ENCODE measurements at places on chromosomes 16 and 17.

DNA sequence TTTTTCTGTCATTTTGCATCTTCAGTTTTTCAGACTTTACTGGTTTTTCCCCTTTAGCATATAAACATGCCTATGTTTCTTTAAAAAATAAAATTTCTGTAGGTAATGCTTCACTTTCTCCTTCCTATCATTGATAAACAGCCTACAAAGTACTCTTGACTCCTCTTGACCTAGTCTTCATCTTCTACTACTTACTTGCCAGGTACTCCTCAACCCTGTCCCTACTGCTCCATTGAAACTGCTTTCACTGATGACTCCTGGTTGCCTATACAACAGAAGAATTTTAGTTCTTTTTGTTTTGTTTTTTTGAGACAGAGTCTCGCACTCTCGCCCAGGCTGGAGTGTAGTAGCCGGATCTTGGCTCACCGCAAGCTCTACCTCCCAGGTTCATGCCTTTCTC is 7.0 kb downstream of the DDX42 start:
- DNase-seq, result no peak

DNA sequence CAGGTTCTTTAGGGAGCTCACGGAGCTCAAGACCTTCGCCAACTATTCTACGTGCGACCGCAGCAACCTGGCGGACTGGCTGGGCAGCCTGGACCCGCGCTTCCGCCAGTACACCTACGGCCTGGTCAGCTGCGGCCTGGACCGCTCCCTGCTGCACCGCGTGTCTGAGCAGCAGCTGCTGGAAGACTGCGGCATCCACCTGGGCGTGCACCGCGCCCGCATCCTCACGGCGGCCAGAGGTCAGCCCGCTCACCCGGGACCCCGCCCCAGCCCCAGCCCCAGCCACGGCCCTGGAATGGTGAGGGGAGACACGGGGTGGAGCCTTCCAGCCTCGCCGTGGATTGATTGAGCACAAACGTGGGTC is 13.5 kb downstream of the SARM1 start:
- no peak for DNase-seq

DNA sequence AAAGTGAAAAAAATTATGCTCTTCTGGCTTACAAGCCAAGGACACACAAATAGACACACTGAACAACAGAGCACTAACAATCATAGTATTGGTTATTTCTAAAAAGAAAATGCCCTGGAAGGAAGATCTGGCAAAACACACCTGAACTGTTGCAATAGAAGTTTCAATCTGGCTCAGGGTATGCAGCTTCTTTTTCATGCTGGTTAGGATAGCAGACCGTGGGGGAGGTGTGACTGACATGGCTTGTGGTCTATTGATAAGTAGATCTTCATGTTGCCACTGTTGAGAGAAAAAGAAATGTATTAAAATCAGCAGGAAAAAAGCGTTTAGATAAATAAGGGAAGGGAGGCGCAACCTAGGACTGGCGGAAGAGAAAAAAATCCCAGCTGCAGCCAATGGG is 26.5 kb upstream of the ARL6IP1 start:
- DNase-seq, result no peak

- DNase-seq, result no peak
Measured at GRCh38 chr17:61593426-61593825, 2.4 kb upstream of the NACA2 start.

GRCh38 chr16:89722392-89723278 is 1.3 kb downstream of the ZNF276 start:
- DNase-seq, result no peak

DNA sequence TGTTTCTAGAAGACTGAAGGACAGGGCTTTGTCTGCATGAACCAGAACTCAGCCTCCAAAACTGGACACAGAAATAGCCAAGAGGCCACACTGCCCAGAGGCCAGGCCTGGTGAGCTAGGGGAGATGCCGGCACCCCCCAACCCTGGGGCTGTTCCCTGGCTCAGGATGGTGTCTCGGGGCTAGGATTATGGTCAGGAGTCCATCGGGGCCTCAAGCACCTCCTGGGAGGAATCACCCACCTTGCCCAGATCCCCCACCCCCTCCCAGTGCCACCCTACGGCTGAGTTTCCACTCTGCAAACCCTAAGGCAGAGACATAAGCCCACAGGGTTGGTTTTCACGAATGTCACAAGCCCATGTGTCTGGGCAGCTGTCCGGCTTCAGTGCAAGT is 37.2 kb downstream of the SLC7A5 start:
- DNase-seq, result no peak

- DNase-seq, result no peak
Measured at GRCh38 chr16:67216612-67217490, 10.1 kb upstream of the TMEM208 start.

GRCh38 chr16:17605784-17606183 is 135.0 kb upstream of the XYLT1 start:
- no peak for DNase-seq

DNA sequence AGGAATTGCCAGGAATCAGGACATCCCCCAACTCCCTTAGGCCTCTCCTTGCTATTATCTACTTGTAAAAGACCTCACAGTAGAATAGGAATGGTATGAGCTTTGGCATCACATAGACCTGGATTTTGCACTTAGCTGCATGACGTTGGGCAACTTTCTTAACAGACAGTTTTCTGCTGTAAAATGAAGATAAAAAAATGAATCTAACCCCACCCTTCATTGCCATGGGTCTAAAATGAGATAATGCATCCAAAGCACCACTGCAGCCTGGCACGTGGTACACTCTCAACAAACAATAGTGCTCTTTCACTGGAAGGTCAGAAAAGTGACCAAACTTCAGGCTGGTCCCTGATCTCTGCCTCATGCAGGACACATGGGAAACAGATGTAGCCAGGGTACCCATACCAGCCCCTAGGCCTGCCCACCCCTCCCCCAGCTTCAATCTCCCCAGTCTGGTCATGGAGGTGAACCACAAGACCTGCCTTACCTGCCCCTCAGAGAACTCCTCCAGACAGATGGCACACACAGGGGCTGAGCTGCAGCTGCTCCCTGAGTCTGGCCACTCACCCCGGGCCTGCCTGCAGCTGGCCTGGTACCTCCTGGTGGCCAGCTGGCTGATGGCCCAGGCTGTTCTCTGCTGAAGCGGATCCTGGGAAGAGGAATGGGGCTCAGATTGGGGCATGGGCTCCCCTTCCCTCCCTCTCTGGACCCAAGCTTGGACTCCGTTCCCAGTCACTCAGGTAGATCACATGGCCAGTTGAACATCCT is 8.5 kb upstream of the SUPT4H1 start:
- no peak for DNase-seq

- no peak for DNase-seq
Measured at GRCh38 chr16:54324716-54325115, 38.1 kb upstream of the IRX3 start.

- no peak for DNase-seq
Measured at GRCh38 chr17:6536566-6537065, 19.7 kb downstream of the PITPNM3 start.

GRCh38 chr17:17605729-17606088 is 14.2 kb upstream of the PEMT start:
- DNase-seq, result no peak

DNA sequence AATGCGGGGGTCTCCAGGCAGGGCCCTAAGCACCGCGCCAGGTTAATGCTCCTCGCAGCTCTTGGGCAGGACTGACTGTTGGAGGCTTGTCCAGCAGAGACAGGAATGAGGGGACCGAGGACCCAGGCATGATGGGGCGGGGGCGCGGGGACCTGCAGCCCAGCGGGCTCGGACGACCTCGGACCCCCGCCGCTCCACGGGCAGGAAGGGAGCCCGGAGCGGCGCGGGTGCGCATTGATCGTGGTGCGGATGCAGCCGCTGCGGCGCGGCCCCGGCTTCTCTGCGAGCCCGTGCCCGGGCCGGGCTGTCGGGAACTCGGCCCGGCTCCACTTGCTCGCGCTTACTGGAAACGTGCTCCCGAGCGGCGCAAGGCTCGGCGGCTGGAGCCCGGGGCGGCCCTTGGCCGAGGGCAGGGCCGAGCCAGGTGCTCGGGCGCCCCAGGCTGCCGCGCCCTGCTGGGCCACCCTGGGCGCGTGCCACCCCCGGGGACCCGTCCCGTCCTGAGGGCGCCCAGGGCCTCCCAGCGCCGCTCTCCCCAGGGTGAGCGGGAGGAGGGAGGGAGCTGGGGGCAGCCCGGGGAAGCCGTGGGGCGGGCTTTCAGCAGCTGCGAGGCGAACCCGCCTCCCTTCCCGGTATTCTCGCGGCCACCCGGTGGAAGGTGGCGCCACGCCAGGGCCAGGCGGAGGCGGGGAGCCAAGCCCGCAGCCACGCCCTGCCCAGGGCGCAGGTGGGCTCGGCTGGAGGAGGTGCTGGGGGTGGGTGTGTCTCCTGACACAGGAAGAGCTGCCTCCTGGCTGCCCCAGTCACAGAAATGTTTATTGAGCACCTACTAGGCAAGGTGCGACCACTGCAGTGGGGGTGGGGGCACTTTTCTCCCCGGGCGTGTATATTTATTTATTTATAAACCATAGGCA is 45.9 kb downstream of the SOCS3 start:
- peak; percentile 85 for DNase-seq

GRCh38 chr17:40344421-40345160 is 19.9 kb downstream of the GJD3 start:
- no peak for DNase-seq

GRCh38 chr17:39225959-39226683 is 376 bp upstream of the STAC2 start:
- no peak for DNase-seq

- no peak for DNase-seq
Measured at GRCh38 chr16:471353-472198, 46.1 kb downstream of the RAB11FIP3 start.

DNA sequence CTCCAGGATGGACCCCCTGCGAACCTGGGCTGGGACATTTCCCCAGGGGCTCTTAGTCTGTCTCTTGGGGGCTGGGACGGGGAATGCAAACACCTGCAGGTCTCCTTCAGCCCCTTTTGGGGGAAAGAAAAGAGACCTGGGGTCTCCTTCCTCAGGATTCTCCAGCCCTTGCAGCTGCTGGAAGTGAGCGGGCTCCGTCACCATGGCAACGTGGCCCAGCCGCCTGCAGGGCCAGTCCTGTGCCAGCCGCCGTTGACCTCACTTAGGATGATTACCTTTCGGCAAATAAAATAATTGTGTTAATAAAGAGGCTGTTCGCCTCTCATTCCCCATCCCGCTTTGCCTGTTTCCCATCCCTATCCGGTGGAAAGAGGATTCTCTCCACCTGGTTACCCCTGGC is 25.7 kb downstream of the MRM1 start:
- DNase-seq, result no peak

DNA sequence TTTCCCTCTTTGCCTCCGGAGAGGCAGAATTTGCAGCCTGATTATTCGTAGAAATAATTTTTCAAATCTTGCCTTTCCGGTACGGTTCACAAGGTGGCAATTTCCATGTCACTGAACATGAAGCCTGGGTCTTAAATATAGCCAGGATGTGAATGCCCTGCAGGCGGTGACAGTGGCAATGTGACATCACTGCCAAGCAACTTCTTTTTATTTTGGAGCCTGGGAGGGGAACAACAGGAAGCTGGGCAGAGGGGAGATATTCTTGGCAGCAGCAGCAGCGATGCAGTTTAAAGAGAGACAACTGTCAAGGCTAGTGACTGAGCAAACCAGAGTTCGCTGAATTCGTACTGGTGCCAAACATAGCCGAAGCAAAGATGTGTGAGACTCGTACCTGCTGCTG is 171.1 kb downstream of the SNX29 start:
- DNase-seq, result no peak

- no peak for DNase-seq
Measured at GRCh38 chr16:80656161-80656560, 115.4 kb downstream of the DYNLRB2 start.

DNA sequence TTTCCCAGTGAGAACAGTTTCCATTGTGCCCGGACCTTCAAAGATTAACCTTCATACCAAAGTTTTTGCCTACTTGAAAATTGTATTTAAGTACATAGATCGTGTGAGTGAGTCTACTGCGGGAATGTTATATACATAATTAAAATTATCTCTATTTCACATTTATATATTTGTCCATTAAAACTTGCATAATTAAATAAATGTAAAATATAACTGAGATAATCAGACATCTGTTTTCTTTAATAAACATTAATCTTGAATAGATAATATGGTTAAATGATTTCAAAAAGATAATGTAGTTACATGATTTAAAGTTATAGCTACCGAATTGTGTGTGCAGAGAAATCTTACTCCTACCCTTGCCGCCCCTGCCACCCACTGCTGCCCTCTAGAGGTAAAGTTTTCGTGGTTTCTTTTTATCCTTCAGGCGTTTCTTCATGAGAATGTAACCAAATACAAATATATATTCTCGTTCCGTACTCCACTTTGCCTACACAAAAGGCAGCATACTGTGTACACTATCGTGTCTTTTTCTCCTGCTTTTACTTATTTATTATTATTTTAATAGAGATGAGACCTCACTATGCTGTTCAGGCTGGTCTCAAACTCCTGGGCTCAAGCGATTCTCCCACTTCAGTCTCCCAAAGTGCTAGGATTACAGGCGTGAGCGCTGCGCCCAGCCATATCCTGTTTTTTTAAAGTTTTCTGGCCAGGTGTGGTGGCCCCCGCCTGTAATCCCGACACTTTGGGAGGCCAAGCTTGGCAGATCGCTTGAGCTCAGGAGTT is 35.6 kb downstream of the RPA1 start:
- no peak for DNase-seq

DNA sequence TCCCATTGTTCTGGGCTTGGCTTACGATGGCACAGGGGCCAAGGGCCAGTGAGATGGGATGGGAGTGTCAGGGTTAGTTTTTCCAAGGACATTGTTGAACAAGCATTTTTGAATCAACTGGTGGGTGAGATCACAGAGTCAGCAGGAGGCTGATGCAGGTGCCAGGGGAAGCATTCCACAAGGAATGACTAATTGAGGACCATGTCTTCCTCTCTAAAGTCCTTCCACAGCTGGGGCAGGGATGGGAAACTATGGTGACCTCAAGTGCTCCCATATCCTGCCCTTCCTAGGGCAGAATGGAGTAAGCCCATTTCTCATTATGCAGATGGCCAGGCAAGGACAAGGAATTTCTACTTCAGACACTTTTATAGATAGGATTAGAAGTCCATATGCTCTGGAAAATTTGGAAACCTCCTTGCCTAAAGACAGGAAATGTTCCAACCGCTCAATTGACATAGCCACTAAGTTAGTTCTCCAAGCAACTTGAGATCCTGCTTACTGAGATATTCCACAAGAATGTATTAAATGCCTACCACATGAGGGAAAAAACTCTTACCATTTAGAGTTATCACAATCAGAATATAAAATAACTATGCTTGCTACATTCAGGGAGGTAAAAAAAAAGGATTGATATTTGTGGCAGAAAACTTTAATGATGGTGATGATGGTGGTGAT is 21.2 kb upstream of the ENGASE start:
- DNase-seq, result peak; percentile 61

DNA sequence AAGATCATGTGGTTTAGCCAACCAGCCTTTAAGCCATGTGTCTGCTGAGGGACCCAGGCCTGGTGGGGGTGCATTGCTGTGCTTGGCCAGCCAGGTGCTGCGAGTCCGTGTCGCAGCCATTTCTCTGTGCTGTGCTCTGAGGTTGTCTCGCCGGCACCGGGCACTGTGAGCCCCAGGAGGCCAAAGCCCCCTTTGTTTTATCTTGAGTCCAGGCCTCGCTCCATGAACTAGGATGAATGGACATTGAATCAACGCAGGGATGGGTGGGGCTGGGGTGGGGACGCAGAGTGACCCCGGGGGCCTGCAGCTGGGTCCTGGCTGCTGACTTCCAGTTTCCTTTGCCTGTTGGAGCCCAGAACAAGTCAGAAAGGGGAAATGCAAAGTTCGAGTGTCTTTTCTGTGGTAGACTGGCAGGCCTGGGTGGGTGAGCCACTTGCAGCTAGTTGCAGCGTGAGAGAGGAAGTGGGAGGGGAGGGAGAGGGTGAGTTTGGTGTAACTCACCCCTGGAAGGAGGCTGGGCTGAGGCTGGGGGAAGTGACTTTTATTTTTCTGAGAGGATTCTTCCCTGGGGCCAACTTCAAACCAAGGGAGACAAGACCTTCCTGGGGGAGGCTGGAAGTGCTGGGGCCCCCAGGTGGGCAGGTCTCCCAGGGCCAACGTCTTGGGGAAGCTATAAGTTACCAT is 324.7 kb downstream of the SEC14L1 start:
- no peak for DNase-seq

Measured in 8988T (cell line).